Stimulated activated CD4-positive, alpha-beta T cell treated with anti-CD3 and anti-CD28 coated beads, Interleukin-12 subunit alpha, Interleukin-12 subunit beta, amount 100 ng/mL, for 48 hours (primary cell): ENCODE measurements at places on chromosomes 2 and 18.

DNA sequence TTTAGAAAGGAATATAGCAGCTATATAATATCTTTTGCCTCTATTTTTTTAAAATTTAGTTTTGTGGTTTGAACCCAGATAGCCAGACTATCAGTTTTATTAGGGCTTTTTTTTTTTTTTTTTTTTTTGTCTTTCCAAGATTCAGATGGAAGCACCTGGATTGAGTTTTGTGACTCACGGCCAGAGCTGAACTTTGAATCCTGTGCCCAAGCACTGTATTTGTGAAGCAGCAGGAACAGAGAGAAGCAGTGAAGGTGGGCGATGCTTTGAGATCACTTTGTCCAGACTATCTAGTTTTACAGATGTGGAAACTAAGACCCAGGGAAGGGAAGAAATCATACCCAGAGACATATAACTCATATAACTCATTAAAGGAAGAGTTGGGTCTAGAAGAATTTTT, 33.9 kb downstream of the RPL37A start:
- no peak for DNase-seq

GRCh38 chr2:157813467-157813866, 62.7 kb downstream of the ACVR1 start:
- DNase-seq: no peak

- no peak for DNase-seq
These were observed 93.7 kb downstream of the TPGS2 start for GRCh38 chr18:36735130-36735529.

- no peak for DNase-seq
These were observed 132.3 kb upstream of the DLX2 start for GRCh38 chr2:172234716-172235691.

DNA sequence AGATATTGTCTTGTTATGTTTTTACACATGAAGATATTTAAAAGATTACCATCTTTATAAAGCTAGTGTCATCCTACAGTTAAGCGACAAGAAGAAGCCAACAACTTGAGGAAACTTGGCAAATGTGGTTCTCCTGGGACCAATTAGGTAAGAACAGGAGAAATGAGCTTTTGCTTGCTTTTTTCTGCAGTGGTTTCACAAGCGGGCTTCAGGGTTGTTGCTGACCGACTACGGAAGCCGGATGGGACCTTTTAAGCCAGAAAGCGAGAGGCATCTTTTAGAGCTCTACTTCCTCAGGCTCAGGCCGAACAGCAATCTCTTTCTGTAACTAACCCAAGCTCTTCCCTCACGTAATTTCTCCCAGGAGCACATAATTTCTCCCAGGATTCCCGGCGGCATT, 256.5 kb downstream of the CNTNAP5 start:
- DNase-seq: no peak

DNA sequence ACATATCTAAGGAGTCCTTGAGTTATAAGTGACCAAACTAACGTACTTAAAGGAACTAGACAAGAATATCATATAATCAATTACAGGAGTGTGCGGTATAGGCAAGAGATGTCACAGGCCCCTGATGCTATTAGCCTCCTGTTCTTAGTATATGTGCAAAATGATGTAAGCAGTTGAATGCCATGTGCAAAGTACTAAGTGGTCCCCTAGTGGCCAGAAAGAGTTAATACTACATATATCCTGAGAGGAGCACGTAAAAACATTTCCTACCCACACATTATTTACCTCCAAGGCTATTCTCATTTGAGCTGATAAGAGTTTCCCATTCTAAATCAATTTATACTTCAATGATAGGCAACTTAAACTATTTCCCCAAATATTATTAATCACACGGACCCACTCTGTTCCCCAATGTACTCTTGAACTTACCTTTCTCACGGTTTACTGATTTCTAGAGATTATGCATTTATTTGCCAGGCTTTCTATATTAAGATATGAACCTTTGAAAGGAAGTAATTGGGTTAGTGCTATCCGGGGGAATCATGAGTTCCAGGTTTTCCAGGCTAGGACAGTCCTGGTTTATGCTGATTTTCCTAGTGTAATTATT, 158.0 kb upstream of the KLHL14 start:
- DNase-seq: no peak

- no peak for DNase-seq
These were observed 35.8 kb downstream of the SKOR2 start for GRCh38 chr18:47215554-47216138.

DNA sequence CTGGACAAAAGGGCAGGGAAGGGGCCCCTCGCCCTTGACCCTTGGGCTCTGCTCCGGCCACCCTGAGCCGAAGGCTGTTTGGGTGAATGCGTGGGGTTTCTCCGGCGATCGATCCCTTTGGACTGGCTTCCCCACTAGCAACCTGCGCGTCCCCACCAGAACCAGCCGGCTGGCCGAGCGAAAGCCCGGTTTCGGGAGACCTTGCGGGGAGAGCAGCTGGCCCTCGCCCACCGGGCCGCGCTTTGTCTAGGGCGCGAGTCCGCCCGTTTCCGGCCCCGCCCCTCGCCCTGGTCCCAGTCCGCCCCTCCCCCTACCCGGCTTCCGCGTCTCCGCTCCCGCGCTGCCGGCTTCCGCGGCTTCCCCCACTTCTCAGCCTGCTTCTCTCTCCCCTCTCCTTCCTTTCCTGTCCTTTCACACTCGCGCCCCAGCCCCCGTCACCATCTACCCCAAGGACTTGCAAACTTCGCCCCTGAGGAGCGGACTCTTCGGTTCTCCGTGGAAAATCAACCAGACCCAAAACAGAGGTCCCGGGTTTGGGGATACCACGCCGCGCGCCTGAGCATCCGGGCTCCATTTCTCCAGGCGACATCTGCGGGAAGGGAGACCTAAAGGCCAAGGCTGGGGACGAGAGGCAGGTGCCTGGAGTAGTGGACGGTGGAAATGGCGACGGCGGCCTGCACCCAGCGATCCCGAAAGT, 48.0 kb upstream of the ATP6V1B1 start:
- DNase-seq: peak; percentile 38

- DNase-seq: no peak
These were observed 24.4 kb downstream of the GBX2 start for GRCh38 chr2:236143811-236144210.

DNA sequence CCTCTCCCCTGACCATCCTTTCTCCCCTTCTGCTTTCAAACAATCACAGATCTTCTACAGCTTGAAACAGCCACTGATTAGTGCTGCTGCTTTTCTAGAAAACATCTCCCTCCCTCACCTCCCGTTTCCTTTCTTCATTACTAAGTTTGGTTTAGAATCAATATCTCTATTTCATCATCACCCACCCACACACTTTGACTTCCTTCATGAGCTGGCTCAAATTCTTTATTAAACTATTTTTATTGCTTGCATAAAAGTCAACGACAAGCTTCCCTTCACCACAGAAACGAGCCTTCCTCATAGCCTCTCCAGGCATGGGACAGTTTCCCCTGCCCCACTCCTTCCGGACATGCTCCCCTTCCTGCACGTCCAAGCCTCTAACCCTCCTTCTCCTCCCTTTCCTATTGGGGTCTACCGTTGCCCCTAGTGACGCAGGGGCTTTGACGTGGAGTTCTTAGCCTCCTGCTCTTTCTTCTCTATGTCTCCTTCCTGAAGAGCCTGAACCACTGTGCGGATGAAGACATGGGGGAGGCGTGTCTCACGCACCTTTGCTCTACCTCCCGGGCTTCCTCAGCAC, 172.0 kb downstream of the AFF3 start:
- DNase-seq: no peak

- DNase-seq: peak; percentile 62
These were observed 114.0 kb downstream of the FAM210A start for GRCh38 chr18:13612196-13612997.
